ENCODE measurements at places on chromosomes 7 and 10. TPM values are rescaled to one million over a fixed set of nuclear protein-coding genes. Genes with fewer than 3 reads are reported as not detected.

Gene LRRC61
- 55.4 TPM for total RNA-seq

DNA sequence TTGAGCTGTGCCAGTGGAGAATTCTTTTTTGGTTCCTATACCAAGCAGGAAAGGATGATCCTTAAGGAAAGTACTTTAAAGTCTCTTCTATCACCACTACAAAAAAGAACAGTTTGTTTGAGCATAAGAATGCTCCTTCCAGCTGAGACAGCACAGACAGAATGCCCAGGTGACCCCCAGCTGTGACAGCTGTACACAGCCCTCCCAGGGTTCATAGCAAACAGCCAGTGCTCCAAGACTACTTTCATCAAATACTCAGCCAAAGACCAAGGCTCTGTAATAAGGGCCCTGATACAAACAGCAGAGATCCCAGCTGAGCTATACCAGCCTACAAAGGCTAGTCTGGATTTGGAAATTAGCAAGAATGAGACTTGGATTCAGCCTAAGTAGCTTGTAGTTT lies 65.7 kb downstream of the NXPH1 start:
- DNase-seq, result no peak

Gene ADAM12
- total RNA-seq, result 2.2 TPM

- no peak for DNase-seq
Observed at GRCh38 chr7:108367946-108368345, 88.3 kb downstream of the NRCAM start.

Gene EGR2
- total RNA-seq, result not detected

DNA sequence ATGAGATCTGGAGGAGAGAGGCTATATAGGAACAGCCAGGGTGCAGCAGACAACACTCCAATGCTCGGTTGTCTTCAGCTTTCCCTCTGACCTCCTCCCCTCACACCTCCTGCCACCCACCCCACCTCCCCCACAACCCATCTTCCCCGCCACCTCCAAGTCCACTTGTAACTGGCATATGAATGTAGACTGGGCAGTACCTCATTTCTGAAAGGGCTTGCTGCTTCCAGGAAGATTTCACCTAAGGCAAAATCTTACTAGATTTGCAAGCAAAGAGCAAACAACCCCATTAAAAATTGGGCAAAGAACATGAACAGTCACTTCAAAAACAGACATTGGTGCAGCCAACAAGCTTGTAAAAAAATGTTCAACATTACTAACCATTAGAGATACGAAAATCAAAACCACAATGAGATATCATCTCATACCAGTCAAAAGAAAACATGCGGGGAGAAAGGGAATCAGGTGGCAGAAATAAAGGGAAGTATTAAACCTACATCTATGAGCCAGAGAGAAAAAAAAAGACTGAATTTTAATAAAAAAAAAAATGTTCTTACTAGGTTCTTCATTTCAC lies 164.6 kb upstream of the C1GALT1 start:
- no peak for DNase-seq

Gene GBX1
- total RNA-seq, result not detected

Gene TSC22D4
- 77.8 TPM for total RNA-seq

Gene RARRES2
- 92.6 TPM for total RNA-seq

- DNase-seq, result no peak
Observed at GRCh38 chr7:12930534-12930933, 243.1 kb downstream of the ARL4A start.

Gene C10orf90
- total RNA-seq, result not detected

DNA sequence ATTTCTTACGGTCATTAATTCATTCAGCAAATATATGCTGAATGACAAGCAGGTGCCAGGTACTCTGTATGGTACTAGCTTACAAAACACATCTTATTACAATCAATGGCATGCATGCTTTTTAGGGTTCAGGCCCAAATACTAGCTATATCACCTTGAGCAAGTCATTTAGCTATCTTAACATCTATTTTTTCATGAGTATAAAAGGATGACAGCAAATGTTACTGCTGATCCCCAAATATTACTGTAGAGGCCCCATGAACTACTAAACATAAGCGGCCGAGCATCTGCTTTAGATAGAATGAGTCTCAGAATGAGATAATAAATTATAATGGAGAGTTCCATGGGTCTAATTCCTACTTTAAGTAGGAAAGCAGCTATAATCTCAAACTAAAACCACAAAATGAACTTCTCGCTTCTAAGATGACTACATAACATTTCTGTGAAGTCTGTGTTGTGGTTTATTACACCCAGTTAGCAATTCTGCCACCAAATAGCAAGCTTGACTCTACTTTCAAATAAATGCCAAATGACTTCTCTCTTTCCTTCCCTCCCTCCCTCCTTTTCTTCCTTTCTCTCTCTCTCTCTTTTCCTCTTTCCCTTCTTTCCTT lies 113.7 kb upstream of the LRRN3 start:
- no peak for DNase-seq

Gene AOC1
- total RNA-seq, result 265 TPM

- peak; percentile 20 for DNase-seq
Observed at GRCh38 chr7:27178366-27178765, 4.2 kb upstream of the HOXA10 start.

Gene KLF14
- not detected for total RNA-seq

- no peak for DNase-seq
Observed at GRCh38 chr7:47538846-47539311, 43.0 kb downstream of the TNS3 start.

GRCh38 chr10:131729361-131729760 lies 171.4 kb upstream of the PPP2R2D start:
- DNase-seq, result no peak

Gene GDF10
- total RNA-seq, result 1.2 TPM

GRCh38 chr7:99407872-99408378 lies 472 bp downstream of the PDAP1 start:
- DNase-seq, result peak; percentile 50

GRCh38 chr7:102068846-102069245 lies 217.8 kb upstream of the SH2B2 start:
- DNase-seq, result no peak

Gene GHRHR
- total RNA-seq, result not detected

- DNase-seq, result no peak
Observed at GRCh38 chr7:30654296-30655090, 27.8 kb downstream of the CRHR2 start.

DNA sequence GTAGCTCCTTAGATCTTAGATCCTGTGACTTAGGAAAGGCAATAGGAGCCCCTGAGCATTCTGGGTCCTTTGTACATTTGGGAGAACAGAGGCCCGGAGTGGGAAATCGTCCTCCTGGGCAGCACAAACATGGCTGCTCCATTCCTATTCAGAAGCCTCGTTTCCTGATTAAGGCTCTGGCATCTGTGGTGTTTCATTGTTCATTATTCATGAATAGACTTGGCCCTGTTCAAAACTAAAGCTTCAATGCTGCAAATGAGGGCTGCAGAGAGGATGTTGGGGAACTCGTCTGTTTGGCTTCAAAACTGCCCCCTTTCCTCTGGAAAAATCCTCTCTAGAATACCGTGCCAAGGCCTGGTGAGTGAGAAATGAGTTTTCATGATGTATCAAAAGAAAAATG lies 3.4 kb upstream of the HTRA1 start:
- no peak for DNase-seq

GRCh38 chr7:4709187-4709586 lies 27.1 kb downstream of the FOXK1 start:
- no peak for DNase-seq

GRCh38 chr7:113796557-113796956 lies 122.3 kb downstream of the PPP1R3A start:
- no peak for DNase-seq

All from transverse colon (tissue), 4 donors.